ENCODE measurements at places on chromosomes 1 and 21. TPM values are rescaled to one million over a fixed set of nuclear protein-coding genes. Genes with fewer than 3 reads are reported as not detected.
A peak's percentile ranks its signal among the peaks of the same experiment; 100 is the strongest.

- DNase-seq: peak; percentile 61
Measured at GRCh38 chr1:247373721-247374141, 42.1 kb upstream of the ZNF496 start.

DNA sequence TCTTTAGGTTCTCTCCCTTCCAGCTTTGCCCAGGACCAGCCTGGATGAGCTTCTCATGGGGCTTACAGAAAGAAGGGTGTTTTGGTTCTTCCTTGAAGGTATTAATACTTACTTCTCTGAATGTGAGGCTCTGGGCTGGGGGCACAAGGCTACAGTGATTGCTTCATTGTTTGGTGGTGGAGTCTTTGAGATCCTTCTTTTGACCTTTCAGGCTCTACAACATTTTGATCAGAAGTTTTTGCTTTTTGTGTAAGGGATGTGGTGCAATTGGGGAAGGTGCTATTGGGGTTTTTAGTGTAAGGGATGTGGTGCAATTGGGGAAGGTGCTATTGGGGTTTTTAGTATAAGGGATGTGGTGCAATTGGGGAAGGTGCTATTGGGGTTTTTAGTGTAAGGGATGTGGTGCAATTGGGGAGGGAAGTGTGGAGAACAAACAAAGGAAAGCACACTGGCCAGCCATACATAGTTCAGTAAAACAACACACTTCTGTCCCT, 103.6 kb upstream of the IVNS1ABP start:
- DNase-seq: no peak

Gene LCE1C
- total RNA-seq: not detected

Gene SPATA46
- total RNA-seq: not detected

DNA sequence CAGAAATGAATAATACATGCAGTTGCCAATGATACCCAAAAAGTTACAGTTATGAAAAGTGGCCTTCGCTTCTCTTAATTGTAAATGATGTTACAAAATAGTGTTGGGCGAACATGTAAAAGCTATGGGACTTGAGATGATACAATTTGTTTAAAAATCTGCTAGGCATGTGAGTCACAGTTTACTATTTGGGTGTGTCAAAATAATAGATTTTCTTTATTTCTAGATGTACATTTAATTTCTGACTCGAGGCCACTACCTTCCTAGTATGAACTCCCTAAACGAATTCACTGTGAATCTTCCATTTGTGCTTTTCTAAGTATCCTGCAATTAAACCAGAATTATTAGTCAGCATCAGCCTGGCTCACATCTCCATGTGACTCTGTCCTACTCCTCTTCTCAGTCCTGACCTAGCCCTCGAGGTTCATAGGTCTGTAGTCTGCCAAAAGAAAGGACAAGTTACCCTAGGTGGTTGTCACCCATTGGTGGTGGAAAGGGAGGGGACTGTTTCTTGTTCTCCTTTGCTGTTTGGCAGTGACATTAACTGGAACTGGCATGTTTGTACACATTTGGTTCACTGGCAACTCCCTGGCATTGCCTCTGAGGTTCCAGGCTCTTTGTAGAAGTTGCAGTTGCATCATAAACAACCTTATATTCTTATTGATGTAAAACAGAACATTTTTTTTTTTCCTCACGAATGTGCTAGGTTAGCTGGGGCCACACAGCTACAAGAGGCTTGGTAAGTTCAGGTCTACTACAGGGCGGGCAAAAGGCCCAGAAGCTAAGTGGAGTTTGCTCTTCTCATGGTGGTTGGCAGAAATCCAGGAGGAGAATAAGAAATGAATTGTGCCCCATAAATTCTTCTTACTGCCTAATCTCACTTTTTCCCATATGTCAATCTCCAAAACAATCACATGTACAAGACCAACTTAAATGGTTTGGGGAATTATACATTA, 746.5 kb upstream of the ADAMTS5 start:
- peak; percentile 27 for DNase-seq
